ENCODE measurements at places on chromosomes 1 and 21.
A peak's percentile ranks its signal among the peaks of the same experiment; 100 is the strongest.

DNA sequence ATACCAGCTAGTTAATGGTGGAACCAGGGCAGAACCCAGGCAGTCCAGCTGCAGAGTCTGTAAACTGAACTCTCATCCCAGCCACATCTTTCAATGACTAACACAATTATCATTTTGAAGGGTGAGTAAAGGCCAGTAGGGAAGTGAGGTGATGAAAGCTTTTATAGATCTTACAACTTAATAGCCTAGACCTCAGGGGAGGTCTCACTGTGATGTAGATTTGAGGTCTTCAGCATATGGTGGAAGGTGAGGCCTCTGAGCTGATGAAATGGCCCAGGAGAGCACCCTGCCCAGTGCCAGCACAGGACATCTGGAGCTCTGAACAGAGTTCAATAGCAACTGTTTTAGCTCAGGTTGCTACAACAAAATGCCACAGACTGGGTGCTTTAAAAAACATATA is 44.8 kb upstream of the POU2F1 start:
- DNase-seq: peak; percentile 9

- DNase-seq: no peak
These were observed 121.7 kb downstream of the DHRS3 start for GRCh38 chr1:12496154-12496961.

DNA sequence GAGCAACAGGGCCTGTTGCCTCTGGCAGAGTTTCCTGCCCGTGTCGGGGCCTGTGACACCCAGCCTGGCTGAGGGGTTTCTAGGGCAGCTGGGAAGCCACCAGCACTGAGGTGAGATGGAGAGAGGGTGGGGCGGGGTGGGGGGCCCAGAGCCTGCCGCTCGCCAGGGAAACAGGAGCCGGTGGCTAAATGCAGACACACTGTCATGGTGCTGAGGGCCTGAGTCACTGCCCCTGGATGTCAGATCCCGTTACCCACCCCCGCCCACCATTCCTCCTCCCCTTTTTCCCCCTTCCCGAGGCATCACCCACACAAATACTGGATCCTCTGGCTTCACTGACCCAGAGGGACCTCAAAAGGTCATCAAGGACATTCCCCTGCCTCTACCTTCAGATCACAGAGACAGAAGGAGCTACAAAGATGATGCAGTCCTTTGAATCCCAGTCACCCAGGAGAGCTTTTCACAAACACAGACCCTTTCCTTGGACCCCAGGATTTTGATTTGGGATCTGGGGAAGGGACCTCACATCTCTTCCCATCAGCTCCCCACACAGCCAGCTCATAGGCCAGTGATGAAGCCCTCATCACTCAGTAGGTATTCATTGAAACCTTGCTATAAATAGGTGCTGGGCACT is 1.9 kb upstream of the HSPB7 start:
- DNase-seq: no peak

GRCh38 chr1:177126267-177126666 is 38.2 kb downstream of the ASTN1 start:
- no peak for DNase-seq
